Suprapubic skin (tissue), 4 donors: ENCODE measurements at places on chromosomes 5 and 9. TPM values are rescaled to one million over a fixed set of nuclear protein-coding genes. Genes with fewer than 3 reads are reported as not detected.
A peak's percentile ranks its signal among the peaks of the same experiment; 100 is the strongest.

GRCh38 chr9:72856972-72857623 lies 95.8 kb downstream of the ALDH1A1 start:
- no peaks in the 10 kb centered on the region for H3K27me3 ChIP-seq
- no peak for DNase-seq
- no peak overlapping the region for H3K4me3 ChIP-seq
- H3K4me1 ChIP-seq = peaks cover 15% of the 10 kb centered on the region

GRCh38 chr5:78760366-78760765 lies 111.8 kb upstream of the LHFPL2 start:
- H3K4me3 ChIP-seq = no peak overlapping the region
- peaks cover 4% of the 10 kb centered on the region for H3K4me1 ChIP-seq
- H3K27me3 ChIP-seq = no peaks in the 10 kb centered on the region
- H3K36me3 ChIP-seq = no peaks in the 10 kb centered on the region
- DNase-seq = no peak

DNA sequence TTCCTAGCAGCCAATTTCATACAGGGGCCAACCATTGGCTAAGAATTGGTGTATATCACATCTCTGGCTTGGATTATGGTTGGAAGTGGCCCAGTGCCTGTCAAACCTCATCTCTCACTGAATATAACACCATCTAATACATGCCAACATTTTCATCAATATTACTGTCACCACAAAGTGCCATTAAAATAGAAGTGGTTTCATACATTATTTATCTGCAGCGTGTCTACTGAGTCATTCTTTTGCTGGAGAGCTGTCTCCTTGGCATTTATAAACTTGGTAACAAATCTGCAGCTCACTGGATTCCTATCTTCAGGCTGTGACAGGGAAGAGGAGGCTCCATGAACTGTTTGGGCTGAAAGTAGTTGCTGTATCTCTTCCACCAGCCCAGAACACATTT lies 70.9 kb downstream of the PTTG1 start:
- no peaks in the 10 kb centered on the region for H3K36me3 ChIP-seq
- H3K4me3 ChIP-seq = no peak overlapping the region
- no peaks in the 10 kb centered on the region for H3K4me1 ChIP-seq
- DNase-seq = no peak

- DNase-seq = no peak
- no peaks in the 10 kb centered on the region for H3K27me3 ChIP-seq
- H3K27ac ChIP-seq = no peak overlapping the region
- H3K36me3 ChIP-seq = no peaks in the 10 kb centered on the region
These were observed 17.1 kb downstream of the APBA1 start for GRCh38 chr9:69655065-69655464.

DNA sequence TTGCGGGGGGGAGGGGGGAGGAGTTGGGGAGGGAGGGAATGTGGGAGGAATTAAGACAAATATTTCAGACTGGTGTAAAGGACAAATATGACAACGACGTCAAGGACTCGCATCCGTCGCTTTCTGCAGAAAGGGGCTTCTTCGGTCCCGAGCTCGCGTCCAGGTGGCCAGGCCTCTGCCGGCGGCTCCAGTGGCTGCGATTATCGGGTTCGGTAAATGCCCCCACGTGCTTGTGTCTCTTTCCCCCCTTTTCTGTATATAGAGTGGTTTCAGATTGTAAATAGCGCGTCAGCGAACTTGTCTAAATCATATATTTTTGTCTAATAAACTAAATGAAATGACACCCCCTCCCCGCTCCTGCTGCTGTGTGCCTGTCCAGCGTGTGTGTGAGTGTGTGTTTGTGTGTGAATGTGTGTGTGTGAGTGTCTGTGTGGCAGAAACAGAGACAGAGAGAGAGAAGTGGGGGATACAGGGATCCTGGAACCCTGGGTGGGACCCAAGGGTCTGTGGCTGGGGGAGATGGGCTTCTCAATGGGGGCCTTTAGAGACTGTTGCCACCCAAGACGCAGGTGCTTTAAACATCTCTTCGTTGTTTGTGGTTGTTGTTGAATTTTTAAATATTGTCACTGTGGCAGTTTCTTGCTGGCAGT lies 5.6 kb downstream of the IRX1 start:
- H3K27me3 ChIP-seq = peaks cover 58% of the 10 kb centered on the region
- peaks cover 29% of the 10 kb centered on the region for H3K4me1 ChIP-seq
- H3K36me3 ChIP-seq = peaks cover 2% of the 10 kb centered on the region

GRCh38 chr9:32866273-32866672 lies 82.9 kb downstream of the TMEM215 start:
- H3K4me3 ChIP-seq = no peak overlapping the region
- H3K27me3 ChIP-seq = no peaks in the 10 kb centered on the region
- H3K36me3 ChIP-seq = no peaks in the 10 kb centered on the region
- no peak overlapping the region for H3K27ac ChIP-seq
- DNase-seq = no peak
- no peaks in the 10 kb centered on the region for H3K4me1 ChIP-seq

Gene SUSD3
- total RNA-seq = 6.4 TPM

Gene UGCG
- 114 TPM for total RNA-seq

DNA sequence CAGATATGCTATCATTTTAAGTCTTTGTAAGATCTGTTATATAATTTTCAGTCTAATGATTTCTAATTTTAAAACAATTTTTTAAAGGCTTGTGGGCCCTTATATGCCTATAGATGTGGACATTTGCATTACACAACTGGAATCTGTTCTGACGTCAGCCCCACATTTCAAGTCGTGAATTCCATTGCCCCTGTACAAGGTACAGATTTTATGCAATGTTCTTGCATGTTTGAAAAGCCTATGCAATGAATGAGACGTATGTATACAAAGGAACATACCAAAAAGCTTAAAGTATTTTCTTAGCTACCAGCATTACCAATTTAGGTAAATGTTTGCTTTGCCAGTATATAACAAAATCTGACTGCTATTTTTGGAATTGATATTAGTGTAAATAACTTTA lies 77.2 kb downstream of the ITGA1 start:
- no peaks in the 10 kb centered on the region for H3K36me3 ChIP-seq
- DNase-seq = no peak
- H3K4me3 ChIP-seq = no peak overlapping the region
- H3K27me3 ChIP-seq = no peaks in the 10 kb centered on the region
- peaks cover 3% of the 10 kb centered on the region for H3K4me1 ChIP-seq

Gene MLANA
- 28.6 TPM for total RNA-seq

- H3K4me1 ChIP-seq = no peaks in the 10 kb centered on the region
- DNase-seq = no peak
- no peak overlapping the region for H3K27ac ChIP-seq
- no peaks in the 10 kb centered on the region for H3K27me3 ChIP-seq
These were observed 550.1 kb upstream of the ZNF462 start for GRCh38 chr9:106312906-106313305.

Gene LCN15
- not detected for total RNA-seq

Gene STK32A
- total RNA-seq = 5.1 TPM

- H3K27ac ChIP-seq = no peak overlapping the region
- H3K4me1 ChIP-seq = no peaks in the 10 kb centered on the region
- no peaks in the 10 kb centered on the region for H3K27me3 ChIP-seq
- no peak overlapping the region for H3K4me3 ChIP-seq
These were observed 149.8 kb downstream of the PBX3 start for GRCh38 chr9:125896964-125897363.

DNA sequence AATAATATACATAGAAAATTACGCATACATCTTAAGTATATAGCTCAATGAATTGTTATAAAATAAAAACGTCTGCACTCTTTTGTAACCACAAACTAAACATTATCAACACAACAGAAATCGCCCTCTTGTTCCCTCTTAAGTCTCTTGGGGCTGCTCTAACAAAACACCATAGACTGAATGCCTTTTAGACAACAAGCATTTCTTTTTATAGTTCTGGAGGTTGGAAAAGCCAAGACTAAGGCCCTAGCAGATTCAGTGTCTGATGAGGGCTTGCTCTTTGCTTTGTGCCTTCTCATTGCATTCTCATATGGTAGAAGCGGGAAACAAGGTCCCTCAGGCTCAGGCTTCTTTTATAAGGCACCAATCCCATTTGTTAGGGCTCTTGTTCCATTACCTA lies 4.9 kb upstream of the IFNB1 start:
- DNase-seq = no peak
- peaks cover 3% of the 10 kb centered on the region for H3K4me1 ChIP-seq
- no peaks in the 10 kb centered on the region for H3K27me3 ChIP-seq
- no peak overlapping the region for H3K27ac ChIP-seq
- H3K4me3 ChIP-seq = no peak overlapping the region

DNA sequence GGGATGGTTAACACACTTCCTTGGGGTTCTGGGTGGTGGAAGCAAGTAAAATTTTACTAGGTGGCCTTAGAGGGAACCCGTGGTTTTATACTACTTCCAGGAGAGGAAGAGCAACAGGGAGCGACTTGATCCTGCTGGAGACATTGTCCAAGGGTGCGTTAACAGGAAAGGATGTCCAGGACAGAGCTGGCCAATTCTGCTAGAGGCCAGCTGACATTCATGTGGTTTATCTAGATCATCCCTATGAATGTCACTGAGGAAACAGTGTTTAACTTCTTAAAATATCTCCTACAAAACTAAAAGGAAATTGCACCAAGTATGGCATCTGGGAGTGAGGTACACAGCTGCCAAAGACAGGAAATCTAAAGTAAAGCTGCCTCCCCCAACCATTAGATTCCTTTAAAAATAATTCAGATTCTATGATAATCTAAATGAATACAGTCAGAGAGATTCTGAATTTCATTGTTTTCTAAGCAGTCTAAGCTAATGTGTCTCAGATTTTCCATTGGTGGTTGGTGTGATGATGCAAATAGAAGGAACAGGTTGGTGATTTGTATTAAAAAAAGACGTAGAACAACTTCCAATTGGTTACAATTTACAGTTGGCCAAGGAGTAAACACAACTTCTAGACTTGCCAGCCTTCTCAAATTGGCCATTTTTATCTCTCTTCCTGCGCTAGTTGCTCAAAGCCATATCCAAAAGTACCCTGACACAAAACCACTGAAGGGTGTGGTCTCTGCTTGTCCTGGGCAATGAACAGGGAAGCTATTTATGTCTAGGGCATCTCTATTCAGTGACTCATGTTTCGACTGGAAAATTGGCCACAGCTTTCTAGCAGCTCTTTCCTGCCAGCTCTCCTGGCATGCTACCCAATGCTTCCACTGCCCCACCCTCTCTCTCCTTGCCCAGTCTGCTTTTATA lies 574.7 kb upstream of the MEF2C start:
- H3K4me1 ChIP-seq = peaks cover 17% of the 10 kb centered on the region
- H3K36me3 ChIP-seq = no peaks in the 10 kb centered on the region
- peak overlapping the region; percentile 73 for H3K27ac ChIP-seq
- H3K27me3 ChIP-seq = no peaks in the 10 kb centered on the region

Gene MARVELD2
- total RNA-seq = 27.3 TPM

GRCh38 chr5:172529896-172530295 lies 75.6 kb upstream of the SH3PXD2B start:
- no peak overlapping the region for H3K27ac ChIP-seq
- H3K4me3 ChIP-seq = no peak overlapping the region
- H3K4me1 ChIP-seq = peaks cover 21% of the 10 kb centered on the region
- DNase-seq = peak; percentile 10
- no peaks in the 10 kb centered on the region for H3K36me3 ChIP-seq
- no peaks in the 10 kb centered on the region for H3K27me3 ChIP-seq

Gene NTMT1
- total RNA-seq = 19.9 TPM

GRCh38 chr9:109775516-109775915 lies 4.5 kb upstream of the PALM2AKAP2 start:
- no peaks in the 10 kb centered on the region for H3K36me3 ChIP-seq
- no peak overlapping the region for H3K27ac ChIP-seq
- peaks cover 12% of the 10 kb centered on the region for H3K4me1 ChIP-seq
- no peak for DNase-seq
- peaks cover 20% of the 10 kb centered on the region for H3K27me3 ChIP-seq

DNA sequence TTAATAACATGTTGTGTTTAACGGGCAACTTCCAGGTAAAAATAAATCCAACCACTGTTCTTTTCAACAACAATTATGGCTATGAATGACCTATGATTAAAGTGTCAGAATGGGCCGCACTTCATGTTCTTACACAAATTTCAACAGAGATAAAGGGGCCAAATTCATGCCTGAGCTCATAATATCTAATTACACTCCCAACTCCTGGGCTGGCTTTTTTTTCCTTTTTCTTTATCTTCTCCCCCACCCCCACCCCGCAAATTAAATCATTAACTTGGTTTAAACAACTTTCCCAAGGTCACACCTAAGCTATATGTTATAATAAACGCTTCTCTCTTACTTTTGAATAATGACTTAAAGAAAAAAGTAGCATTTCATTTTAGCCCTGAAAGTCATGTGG lies 25.8 kb downstream of the ZNF608 start:
- no peak overlapping the region for H3K27ac ChIP-seq
- DNase-seq = no peak
- peaks cover 13% of the 10 kb centered on the region for H3K4me1 ChIP-seq
- H3K36me3 ChIP-seq = no peaks in the 10 kb centered on the region
- H3K4me3 ChIP-seq = no peak overlapping the region

- no peak overlapping the region for H3K27ac ChIP-seq
- H3K36me3 ChIP-seq = no peaks in the 10 kb centered on the region
- DNase-seq = no peak
- H3K4me3 ChIP-seq = no peak overlapping the region
These were observed 438.1 kb downstream of the MAT2B start for GRCh38 chr5:163943546-163943945.

- no peak for DNase-seq
- no peak overlapping the region for H3K4me3 ChIP-seq
- H3K27me3 ChIP-seq = no peaks in the 10 kb centered on the region
- no peaks in the 10 kb centered on the region for H3K4me1 ChIP-seq
These were observed 257.6 kb upstream of the ZNF608 start for GRCh38 chr5:125004009-125004408.

DNA sequence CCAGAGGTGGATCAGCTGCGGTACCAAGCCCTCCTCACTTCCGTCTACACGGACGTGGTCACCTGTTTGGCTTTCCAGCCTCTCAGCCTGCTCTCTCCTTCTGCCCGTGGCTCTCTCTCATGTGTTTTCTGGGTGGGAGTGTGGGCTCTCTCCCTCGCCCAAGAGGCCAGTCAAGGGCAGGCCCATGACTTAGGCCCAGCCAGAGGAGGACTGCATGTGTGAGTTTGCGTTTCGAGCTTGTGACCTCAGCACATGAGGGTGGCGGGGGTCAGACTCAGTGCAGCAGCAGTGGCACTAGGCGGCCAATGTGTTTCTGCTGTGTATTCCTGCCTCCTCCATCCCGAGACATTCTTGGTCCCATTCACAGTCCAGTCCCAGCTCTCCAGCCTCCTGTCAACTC lies 82.5 kb upstream of the SMIM23 start:
- H3K36me3 ChIP-seq = no peaks in the 10 kb centered on the region
- H3K4me1 ChIP-seq = no peaks in the 10 kb centered on the region
- DNase-seq = no peak
- H3K27me3 ChIP-seq = peaks cover 15% of the 10 kb centered on the region
- H3K27ac ChIP-seq = no peak overlapping the region

- H3K4me1 ChIP-seq = peaks cover 19% of the 10 kb centered on the region
- DNase-seq = peak; percentile 67
- peak overlapping the region; percentile 75 for H3K27ac ChIP-seq
These were observed 54.3 kb upstream of the BOD1 start for GRCh38 chr5:173670791-173671120.

Gene OR1Q1
- not detected for total RNA-seq
